EL (cell line): ENCODE measurements at places on chromosomes 3 and 15.

GRCh38 chr15:62880278-62880677, 162.3 kb upstream of the TPM1 start:
- DNase-seq = peak; percentile 29

- DNase-seq = no peak
Measured at GRCh38 chr3:150744919-150745211, 18.1 kb downstream of the SIAH2 start.

DNA sequence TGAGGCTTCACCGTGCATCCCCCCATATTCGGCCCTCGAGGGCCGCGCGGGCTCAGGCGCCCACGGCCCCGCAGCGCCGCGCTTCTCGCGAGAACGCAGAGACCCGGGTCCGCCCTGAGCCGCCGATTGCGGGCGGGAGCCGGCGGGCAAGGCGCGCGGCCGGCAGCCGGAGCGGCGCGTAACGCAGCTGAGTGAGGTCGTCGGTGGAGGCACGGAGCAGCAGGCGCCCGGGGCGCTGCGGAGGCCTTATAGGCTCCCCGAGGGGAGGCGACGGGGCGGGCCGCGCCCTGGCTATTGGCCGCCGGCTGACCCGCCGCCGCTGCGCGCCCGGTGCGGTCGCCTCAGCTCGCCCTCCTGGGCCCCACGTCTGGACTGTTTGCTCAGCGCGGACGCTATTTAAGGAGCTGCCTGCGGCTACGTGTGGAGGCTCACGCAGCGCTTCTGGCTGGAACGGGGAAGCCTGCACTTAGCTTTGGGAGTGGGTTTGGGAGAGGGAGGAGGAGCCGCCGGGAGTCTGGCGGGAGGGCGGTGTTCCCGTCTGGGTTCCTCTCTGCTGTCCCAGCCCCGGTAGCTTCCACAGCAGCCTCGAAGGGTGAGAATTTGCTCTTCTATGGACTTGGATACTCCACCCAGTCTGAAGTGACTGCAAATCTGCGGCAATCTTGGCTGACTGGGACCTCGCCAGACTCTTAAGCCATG, at the start of gene PLOD2:
Gene PLOD2 (minus strand): TSS at position 221 of the 699 bp plus-strand sequence. CDS start 195 bp downstream, at position 26.
- DNase-seq = peak; percentile 97

DNA sequence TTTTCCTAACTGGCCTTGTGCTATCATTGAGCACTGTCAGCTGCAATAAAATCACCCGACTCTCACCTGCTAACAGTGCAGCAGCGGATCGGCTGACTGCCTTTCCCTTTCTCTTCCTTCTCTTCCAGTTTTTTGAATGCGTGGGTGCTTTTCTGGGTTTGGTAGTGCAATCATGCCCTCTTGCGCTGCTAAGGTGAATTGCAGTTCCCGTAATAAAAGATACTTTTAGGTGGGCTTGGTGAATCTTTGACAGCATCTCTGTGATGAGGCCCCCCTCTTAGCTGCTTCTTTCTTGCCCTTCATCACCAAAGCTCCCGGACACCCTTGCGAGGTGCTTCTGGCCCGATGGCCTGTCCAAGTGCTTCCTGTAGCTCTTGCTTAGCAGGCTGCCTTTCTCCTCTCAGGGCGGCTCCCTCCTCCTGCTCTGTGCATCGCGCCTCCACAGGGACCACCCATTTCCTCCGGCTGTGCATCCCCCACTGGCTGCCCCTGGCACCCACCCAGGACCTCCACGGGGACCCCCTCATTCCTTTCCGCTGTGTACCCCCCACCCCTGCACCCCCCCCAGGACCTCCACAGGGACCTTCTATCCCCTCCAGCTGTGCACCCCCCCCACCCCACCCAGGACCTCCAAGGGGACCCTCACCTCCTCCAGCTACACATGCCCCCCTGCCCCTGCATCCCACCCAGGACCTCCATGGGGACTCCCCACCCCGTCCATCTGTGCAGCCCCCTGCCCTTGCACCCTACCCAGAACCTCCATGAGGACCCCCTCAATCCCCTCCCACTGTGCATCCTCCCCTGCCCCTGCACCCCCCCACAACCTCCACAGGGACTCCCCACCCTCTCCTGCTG, 50.8 kb upstream of the RPL32 start:
- peak; percentile 65 for DNase-seq

GRCh38 chr3:99836681-99837080, 19.0 kb downstream of the CMSS1 start:
- no peak for DNase-seq

DNA sequence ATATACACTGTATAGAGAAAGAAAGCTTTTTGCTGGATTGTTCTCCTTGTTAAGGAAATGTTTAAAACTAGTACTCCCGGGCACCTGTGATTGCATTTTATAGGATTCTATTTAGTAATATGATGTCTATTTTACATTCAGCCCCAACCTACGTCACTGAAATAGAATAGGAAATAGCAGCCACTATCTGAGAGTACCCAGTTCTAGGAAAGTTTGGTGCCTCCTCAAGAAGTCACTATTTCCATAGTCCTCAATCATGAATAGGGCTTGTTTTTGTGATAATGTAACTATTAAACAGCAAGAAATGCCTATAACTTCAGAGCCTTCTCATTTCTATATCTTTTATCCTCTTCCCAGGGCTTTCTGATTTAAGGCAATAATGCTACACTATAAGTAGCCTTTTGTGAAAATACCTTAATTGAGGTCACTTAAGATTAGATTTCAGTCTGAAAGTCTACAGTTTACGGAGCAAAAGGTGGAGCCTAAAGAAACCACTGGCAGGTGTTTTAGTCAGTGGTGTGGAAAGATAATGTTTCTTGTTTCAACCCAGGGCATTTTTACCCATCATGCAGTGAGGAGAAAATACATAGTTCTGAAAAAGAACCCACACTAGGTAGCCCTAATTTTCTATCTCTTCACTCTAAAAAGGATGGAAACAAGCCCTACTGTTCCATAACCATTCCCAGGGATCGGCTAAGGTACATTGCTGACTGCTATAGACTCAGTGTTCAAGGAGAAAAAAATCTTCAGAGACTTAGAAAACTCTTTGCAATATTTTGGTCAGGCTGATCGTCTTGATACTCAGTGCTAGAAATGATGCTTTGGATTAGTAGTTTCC, 38.7 kb downstream of the TIGIT start:
- DNase-seq = no peak

GRCh38 chr15:68259883-68260282, 17.7 kb upstream of the FEM1B start:
- no peak for DNase-seq

DNA sequence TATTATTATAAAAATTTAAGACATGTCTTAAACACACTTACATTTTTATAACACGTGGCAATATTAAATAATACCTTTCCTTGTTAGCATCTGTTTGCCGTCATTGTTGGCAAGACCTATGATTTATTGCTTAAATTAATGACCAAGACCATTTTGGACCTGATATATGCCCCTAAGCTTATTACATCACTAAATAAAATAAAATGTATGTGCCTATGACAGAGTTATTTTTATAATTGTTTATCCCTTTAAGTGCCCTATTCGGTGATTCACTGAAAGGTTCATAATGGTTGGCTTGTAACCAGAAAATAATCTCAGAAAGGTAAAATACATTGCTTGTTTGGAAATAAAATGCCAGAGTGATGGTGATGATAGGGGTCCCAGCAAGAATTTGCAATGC, 17.5 kb downstream of the CDIN1 start:
- DNase-seq = no peak

DNA sequence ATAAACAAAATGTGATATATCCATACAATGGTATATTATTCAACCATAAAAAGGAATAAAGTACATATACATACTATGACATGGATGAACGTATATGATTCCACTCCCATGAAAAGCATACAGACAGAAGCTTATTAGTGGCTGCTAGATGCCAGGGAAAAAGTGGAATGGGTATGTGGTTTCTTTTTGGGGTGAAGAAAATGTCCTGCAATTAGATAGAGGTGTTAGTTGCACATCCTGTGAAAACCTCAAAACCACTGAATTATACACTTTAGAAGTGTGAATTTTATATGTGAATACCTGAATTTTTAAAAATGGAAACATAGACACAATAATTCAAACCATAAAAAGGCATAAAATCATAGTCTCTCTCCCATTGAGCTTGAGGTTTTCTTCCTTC, 11.2 kb downstream of the DENND6A start:
- no peak for DNase-seq

DNA sequence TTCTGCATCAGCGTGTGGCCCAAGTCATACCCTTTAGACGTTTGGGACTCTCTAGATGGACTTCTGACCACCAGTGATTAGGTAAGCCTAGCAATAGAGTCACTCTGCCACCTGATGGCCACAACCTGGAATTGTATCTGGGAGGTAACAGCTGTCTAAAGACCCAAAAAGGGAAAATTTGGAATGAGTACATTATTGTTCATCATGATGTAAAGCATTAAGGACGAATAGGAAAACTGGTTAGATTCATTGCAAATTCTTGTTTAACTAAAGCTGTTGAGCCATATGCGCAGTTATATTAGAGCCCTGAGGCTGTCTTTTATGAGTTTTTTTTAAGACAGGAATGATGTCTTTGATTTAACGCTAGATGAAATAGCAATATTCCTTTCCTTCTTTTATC, 63.6 kb downstream of the FAM81A start:
- peak; percentile 66 for DNase-seq

DNA sequence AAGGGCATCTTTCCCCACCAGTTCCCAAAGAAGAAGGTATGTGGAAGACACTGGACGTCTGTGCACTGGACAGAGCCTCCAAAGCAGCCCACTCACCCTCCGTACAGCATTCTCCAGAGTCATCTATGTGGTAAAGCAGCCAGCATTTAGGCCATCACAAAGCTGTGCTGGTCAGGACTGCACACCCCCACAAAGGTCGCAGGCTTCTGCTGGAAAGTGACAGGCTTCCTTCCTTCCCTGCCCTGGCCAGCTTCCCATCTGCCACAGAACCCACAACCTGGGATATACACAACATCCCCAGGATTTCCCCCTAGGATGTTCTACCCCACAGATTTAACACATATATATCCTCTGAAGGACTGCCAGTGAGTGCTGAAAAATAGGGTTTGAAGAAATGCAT, 64.6 kb upstream of the GALNT15 start:
- DNase-seq = no peak

DNA sequence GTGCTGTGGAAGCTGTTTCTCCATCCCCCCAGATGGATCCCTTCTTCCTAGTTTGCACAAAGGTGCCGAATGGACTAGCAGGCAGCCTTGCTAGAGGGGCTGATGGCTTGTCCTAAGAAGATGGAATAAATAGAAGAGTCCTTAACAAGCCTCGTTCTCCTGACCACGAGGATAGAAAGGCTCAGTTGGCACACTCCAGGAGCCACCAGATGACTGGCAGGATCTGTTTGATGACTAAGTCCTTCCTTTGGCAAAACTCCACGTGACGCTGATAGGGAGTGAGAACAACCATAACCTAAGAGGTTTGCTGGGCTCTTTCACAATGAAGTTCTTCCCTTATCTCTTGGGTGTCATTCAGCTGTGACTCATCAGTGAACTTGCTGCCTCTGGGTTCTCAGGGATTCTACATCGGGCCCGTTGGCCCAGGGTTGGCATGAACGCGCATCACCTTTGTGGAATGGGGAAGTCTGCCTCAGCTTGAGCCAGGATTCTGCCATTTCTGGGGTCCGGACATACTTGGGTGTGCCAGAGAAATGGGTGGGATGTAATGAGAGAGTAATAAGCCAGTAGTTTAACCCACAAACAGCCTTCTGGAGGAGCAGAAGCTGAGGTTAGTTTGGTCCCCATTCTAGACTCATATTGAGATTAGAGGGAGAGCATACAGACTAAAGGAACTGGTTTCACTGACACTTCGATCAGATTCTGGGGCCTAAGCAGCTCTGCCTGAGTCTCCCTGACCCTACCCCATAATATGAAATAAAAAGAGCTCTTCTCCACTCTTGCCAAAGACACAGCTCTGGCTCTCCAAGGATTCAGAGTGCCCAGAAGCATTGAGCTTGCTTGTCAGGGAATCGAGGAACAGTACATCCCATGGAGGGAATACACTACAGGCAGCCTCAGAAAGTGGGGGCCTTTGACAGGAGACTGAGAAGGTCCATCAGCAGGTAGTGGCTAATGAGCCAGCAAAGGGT, 2.0 kb upstream of the MELTF start:
- peak; percentile 99 for DNase-seq

DNA sequence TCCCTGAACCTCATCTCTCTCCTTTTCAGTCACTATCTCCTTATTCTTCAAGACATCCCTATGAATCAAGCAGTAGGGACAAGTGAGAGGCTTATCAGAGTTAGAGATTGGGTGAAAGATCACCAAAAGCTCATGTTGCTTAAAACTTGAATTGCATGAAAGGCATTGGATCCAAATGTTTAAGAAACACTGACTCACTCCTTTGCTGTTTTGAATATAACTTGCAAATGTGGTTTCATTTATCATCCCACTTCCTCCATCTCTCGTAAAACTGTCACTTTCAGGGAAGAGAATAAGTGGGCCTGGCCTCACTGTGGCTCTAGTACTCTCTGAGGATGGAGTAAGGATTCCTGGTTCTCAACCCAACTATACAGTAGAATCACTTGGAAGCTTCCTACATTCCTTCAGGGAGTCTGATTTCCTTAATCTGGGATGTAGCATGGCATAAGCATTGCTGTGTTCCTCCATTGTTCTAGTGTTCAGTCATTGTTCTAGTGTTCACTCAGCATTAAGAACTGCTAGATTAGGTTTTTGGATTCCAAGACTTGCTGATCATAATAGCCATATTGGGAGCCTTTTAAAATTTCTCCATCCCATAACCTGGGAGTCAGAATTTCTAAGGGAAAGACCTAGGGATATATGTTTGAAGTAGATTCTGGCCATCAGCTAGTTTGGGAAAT, 171.8 kb downstream of the TMEM108 start:
- DNase-seq = peak; percentile 51

- DNase-seq = no peak
Measured at GRCh38 chr15:70463453-70463834, 299.9 kb downstream of the UACA start.

DNA sequence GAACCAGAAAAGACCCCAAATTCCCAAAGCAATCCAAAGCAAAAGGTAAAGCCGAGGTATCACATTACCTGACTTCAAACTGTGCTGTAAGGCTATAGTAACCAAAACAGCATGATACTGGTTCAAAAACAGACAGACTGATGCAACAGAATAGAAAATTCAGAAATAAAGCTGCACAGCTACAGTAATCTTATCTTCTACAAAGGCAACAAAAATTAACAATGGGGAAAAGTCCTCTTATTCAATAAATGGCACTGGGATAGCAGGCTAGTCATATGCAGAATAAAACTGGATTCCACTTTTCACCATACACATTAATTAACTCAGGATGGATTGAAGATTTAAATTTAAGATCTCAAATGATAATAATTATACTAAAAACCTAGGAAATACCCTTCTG, 392.6 kb upstream of the CBLB start:
- DNase-seq = no peak

- DNase-seq = peak; percentile 78
Measured at GRCh38 chr3:45055411-45056143, 29.5 kb downstream of the CLEC3B start.
